ENCODE measurements at places on chromosomes 4 and X. TPM values are rescaled to one million over a fixed set of nuclear protein-coding genes. Genes with fewer than 3 reads are reported as not detected.

Gene FRMPD4
- total RNA-seq: not detected

Gene MFAP3L
- 4.1 TPM for total RNA-seq

Gene MAP9
- total RNA-seq: 13.2 TPM

Gene CTSO
- total RNA-seq: 2.3 TPM

Gene TRIM75
- total RNA-seq: not detected

Gene POU4F2
- not detected for total RNA-seq

Gene XAGE1A
- total RNA-seq: not detected

Gene GCNA
- 3.4 TPM for total RNA-seq

Gene QRFPR
- total RNA-seq: 8.4 TPM

Gene MAOB
- 0.27 TPM for total RNA-seq

Gene CFI
- total RNA-seq: not detected

Gene USP17L15
- total RNA-seq: not detected

Gene MAGED4B
- not detected for total RNA-seq

Gene TRPC5OS
- not detected for total RNA-seq

Gene STAG2
- 71.5 TPM for total RNA-seq

Gene RS1
- total RNA-seq: not detected

Gene STAP1
- total RNA-seq: not detected

Gene HPRT1
- total RNA-seq: 48.4 TPM

Gene FAT4
- 6.6 TPM for total RNA-seq

Data from MCF 10A (cell line).